Cardiac muscle cell (in vitro differentiated cells and primary cell): ENCODE measurements at places on chromosomes 16 and 17. TPM values are rescaled to one million over a fixed set of nuclear protein-coding genes. Genes with fewer than 3 reads are reported as not detected.

The LLGL1 gene
- polyA plus RNA-seq, result 5.9 and 7.3 TPM in 2 replicates

The AIPL1 gene
- not detected in 2 replicates for polyA plus RNA-seq

The MMP25 gene
- 4.3 and 5.8 TPM in 2 replicates for polyA plus RNA-seq

The ASGR1 gene
- polyA plus RNA-seq, result 19.2 and 21.7 TPM in 2 replicates

The NTN1 gene
- 0.10 and 0.16 TPM in 2 replicates for polyA plus RNA-seq

The RGS11 gene
- polyA plus RNA-seq, result 12.0 and 17.0 TPM in 2 replicates

The TRPV3 gene
- polyA plus RNA-seq, result 1.1 and 1.2 TPM in 2 replicates

The GLIS2 gene
- 10.3 and 15.4 TPM in 2 replicates for polyA plus RNA-seq

The GPR179 gene
- polyA plus RNA-seq, result 0.12 TPM in 1 of 2 replicates, not detected in the other

The SAMD14 gene
- 2.0 and 2.5 TPM in 2 replicates for polyA plus RNA-seq

The PALB2 gene
- polyA plus RNA-seq, result 10.8 and 13.8 TPM in 2 replicates

The ITGA2B gene
- polyA plus RNA-seq, result 0.56 and 6.7 TPM in 2 replicates

The SLC25A11 gene
- polyA plus RNA-seq, result 223 and 229 TPM in 2 replicates

The CETP gene
- 0.49 TPM in 1 of 2 replicates, not detected in the other for polyA plus RNA-seq

The AGRP gene
- polyA plus RNA-seq, result 0.71 TPM in 1 of 2 replicates, not detected in the other

The LHX1 gene
- 3.0 and 3.1 TPM in 2 replicates for polyA plus RNA-seq

The RSPRY1 gene
- polyA plus RNA-seq, result 33.2 and 44.7 TPM in 2 replicates

The CA7 gene
- 0.46 and 1.2 TPM in 2 replicates for polyA plus RNA-seq

The LASP1 gene
- polyA plus RNA-seq, result 28.1 and 38.0 TPM in 2 replicates

The BCL6B gene
- not detected in 2 replicates for polyA plus RNA-seq

The ABCA6 gene
- polyA plus RNA-seq, result not detected in 2 replicates

The IFI35 gene
- 8.7 and 9.4 TPM in 2 replicates for polyA plus RNA-seq

The MT4 gene
- polyA plus RNA-seq, result not detected in 2 replicates

The MRPL27 gene
- 142 and 158 TPM in 2 replicates for polyA plus RNA-seq

The MSRB1 gene
- 27.8 and 35.1 TPM in 2 replicates for polyA plus RNA-seq

The HP gene
- 0.45 TPM in 1 of 2 replicates, not detected in the other for polyA plus RNA-seq

The CCL13 gene
- not detected in 2 replicates for polyA plus RNA-seq

The KRTAP4-5 gene
- not detected in 2 replicates for polyA plus RNA-seq

The TMC7 gene
- 4.2 and 4.6 TPM in 2 replicates for polyA plus RNA-seq

The CCL14 gene
- polyA plus RNA-seq, result not detected in 2 replicates

The MKS1 gene
- 28.6 and 42.7 TPM in 2 replicates for polyA plus RNA-seq

The DYNLRB2 gene
- 2.3 TPM in 1 of 2 replicates, not detected in the other for polyA plus RNA-seq

The LMF1 gene
- 18.8 and 39.0 TPM in 2 replicates for polyA plus RNA-seq

The KRTAP4-1 gene
- polyA plus RNA-seq, result not detected in 2 replicates

The PIK3R5 gene
- polyA plus RNA-seq, result 0.09 and 0.38 TPM in 2 replicates

The ITGAD gene
- 0.31 TPM in 1 of 2 replicates, not detected in the other for polyA plus RNA-seq

The SCNN1B gene
- not detected in 2 replicates for polyA plus RNA-seq

The GPT2 gene
- polyA plus RNA-seq, result 28.4 and 35.4 TPM in 2 replicates

The SCNN1G gene
- not detected in 2 replicates for polyA plus RNA-seq

The TXNDC11 gene
- 26.6 and 29.4 TPM in 2 replicates for polyA plus RNA-seq

The ELOB gene
- polyA plus RNA-seq, result 606 and 614 TPM in 2 replicates

The MAFG gene
- polyA plus RNA-seq, result 23.9 and 27.0 TPM in 2 replicates

The HIGD1B gene
- polyA plus RNA-seq, result 0.55 TPM in 1 of 2 replicates, not detected in the other

The BAHCC1 gene
- 20.0 and 20.3 TPM in 2 replicates for polyA plus RNA-seq

The IGFBP4 gene
- polyA plus RNA-seq, result 109 and 215 TPM in 2 replicates

The PYDC1 gene
- 0.30 TPM in 1 of 2 replicates, not detected in the other for polyA plus RNA-seq

The SLC46A1 gene
- 5.6 and 8.4 TPM in 2 replicates for polyA plus RNA-seq

The RASD1 gene
- polyA plus RNA-seq, result 22.0 and 24.3 TPM in 2 replicates

The CD7 gene
- polyA plus RNA-seq, result 0.17 and 0.38 TPM in 2 replicates

The SNF8 gene
- 132 and 315 TPM in 2 replicates for polyA plus RNA-seq
